ENCODE measurements at places on chromosomes 13 and 19.

GRCh38 chr19:3365836-3366752 lies at the start of gene NFIC:
Gene NFIC (plus strand): TSS chr19:3366583. CDS start chr19:3366637, 54 bp downstream.
- DNase-seq = no peak

DNA sequence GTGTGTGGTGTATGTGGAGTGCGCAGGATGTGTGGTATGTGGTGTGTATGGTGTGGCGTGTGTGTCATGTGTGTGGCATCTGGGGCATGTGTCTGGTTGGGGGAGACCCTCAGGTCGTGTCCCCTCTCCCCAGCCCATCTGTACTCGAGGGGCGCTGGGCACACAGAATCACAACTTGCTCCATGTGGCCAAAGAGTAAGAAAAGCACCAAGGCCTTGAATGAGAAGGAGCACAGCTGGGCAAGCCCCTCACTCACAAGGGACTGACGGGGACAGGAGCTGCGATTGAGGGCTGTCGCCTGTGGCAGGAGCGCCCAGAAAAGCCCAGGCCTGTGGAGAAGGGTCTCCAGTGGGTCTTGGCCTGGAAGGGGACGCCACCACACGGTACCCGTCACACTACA lies 62.8 kb downstream of the PEPD start:
- DNase-seq = no peak

DNA sequence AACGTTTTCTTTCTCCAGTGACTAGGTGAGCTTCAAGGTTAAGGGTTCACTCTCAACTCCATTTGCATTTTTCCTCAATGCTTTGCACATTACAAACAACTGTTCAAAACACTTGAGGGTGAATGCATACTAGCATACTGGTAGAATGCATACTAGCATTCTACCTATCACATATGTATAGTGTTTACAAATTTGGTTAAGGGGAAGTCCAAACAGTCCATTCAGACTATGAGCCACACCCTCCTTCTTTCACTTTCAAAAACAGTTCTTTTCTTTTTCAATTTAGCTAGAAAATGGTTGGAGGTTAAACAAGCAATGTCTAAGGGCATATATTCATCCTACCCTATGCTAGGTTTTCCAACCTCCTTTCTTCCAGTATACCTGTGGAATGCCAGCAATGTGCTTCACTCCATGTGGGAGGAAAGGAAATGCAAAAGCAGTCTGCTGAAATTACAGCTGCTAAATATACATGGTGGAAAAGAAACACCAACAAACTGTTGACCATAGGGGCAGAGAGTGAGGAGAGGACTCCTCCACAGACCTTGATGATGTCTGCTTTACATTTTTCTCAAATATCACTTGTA lies 102.6 kb downstream of the DOCK9 start:
- no peak for DNase-seq

- no peak for DNase-seq
These were observed 431.8 kb upstream of the SGCG start for GRCh38 chr13:22748866-22749577.

DNA sequence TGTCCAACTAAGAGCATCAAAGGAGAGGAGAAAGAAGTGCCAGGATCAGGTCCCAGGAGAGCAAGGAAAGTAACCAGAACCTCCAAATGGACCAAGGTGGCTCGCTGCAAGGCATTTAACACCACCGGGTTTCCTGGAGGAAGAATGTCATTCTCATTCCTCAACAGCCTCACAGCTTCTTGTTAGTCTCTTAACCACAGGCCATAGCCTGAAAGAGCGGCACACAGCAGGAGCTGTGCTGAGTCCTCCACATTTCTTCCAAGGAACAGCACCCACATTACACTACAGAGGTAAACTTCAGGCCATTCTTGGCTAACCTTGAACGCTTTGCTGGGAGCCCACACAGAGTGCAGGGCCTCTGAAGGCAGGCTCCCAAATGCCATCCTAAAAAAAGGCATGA lies 23.6 kb downstream of the DOCK9 start:
- DNase-seq = no peak

DNA sequence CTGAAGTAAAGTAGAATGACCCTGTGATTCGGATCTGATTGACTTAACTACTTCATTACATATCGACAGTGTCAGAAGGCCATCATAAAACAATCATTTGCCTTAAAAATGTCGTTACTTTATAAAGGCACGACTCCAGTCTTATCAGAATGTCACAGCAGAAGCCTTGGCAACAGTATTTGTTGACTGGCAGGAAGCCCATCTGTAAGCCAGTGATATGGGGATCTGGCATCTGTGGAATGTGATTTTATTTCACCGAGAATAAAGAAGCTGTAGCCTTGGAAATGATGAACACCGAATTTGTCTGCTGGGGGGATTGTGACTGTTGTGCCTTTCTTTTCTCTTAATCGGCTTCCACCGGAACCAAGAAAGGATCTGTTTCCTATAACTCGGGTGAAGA lies 362.5 kb downstream of the TDRD3 start:
- no peak for DNase-seq

- DNase-seq = no peak
These were observed 4.9 kb downstream of the PCDH20 start for GRCh38 chr13:61410669-61411297.

GRCh38 chr13:60227158-60227557 lies 63.4 kb upstream of the DIAPH3 start:
- no peak for DNase-seq

- no peak for DNase-seq
These were observed 14.7 kb upstream of the CEACAM6 start for GRCh38 chr19:41740415-41741243.

- no peak for DNase-seq
These were observed 20.3 kb downstream of the FLT1 start for GRCh38 chr13:28474491-28475134.

DNA sequence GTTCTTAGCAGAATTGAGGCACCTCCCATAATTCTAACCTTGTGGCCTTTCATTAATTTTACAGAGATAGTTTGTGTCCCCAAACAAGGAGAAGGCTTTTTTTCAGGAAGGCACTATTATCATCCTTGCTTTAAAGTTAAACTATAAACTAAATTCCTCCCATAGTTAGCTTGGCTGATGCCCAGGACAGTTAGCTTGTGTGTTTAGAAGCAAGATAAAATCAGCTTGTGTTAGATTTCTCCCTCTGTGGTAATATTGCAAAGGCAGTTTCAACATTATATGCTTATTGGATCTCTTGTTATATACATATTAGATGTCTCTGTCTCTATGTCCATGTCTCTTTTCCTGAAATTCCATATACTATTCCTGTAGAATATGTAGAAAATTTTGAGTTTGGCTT lies 342.7 kb downstream of the TBC1D4 start:
- DNase-seq = no peak

GRCh38 chr13:44311011-44311780 lies 62.4 kb upstream of the SERP2 start:
- no peak for DNase-seq

GRCh38 chr13:113022391-113022744 lies 53.4 kb downstream of the MCF2L start:
- DNase-seq = no peak

GRCh38 chr19:41746593-41747227 lies 8.6 kb upstream of the CEACAM6 start:
- peak; percentile 4 for DNase-seq

- DNase-seq = no peak
These were observed 138.2 kb downstream of the SLC7A1 start for GRCh38 chr13:29457299-29457698.

DNA sequence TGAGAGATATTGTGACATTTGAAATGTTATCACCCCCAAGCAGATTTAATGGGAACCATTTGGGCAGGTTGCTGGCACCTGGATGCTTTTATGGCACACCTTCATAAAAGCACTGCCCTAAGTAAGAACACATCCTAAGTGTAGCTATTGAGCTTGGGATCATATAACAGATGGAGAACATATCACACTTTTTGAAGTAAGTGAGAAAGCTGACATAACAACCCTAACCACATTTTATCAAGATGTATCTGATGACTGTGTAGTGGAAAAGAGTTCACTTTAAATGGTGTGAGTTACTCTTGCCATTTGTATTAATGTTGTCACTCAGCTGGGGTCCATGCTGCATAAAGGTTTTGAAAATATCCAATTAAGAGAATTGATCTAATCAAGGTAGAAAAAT lies 287.9 kb downstream of the DCLK1 start:
- DNase-seq = no peak

GRCh38 chr13:45545686-45546409 lies 69.7 kb downstream of the ERICH6B start:
- DNase-seq = no peak

DNA sequence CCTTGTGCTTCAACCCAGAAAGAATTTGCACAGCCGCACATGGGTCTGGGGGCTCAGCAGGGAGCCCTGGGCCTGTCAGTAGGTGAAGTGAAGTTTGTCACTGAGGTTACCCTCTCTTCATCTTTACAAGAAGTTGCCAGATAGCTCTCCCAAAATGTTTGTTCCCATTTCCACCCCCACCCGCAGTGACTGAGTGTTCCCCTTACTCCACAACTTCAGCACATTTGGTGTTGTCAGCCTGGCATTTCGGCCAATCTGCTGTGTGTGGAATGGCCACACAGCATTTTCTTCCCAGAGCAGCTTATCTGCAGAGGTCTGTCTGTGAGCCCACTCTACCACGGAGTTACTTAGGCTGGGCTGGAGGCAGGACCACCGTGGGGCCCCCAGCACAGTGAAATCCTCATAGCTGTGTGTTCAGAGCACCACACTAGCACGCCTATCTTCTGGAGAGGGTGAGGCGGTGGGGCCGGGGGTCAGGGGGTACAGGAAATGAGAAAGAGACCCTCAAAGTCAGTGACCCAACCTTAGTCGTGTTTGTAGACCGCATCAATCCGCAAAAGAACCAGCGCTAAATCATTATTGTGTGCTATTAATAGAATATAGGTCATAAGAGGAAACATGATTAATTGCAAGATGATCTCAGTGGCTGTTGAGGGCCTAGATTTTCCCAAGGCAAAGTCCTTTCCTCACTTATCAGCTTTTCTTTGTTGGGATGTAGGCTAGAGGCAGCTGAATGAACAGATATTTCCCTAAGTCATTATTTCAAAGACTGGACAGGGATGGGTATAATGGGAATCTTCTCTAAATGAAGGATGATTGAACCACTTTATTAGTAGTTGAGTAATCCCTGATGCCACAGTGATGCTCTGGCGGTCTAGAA lies 116.0 kb downstream of the SIPA1L3 start:
- DNase-seq = no peak

GRCh38 chr19:18469069-18469846 lies 31.3 kb upstream of the ISYNA1 start:
- peak; percentile 30 for DNase-seq

- DNase-seq = no peak
These were observed 174.7 kb downstream of the DLEU7 start for GRCh38 chr13:50668691-50669271.

DNA sequence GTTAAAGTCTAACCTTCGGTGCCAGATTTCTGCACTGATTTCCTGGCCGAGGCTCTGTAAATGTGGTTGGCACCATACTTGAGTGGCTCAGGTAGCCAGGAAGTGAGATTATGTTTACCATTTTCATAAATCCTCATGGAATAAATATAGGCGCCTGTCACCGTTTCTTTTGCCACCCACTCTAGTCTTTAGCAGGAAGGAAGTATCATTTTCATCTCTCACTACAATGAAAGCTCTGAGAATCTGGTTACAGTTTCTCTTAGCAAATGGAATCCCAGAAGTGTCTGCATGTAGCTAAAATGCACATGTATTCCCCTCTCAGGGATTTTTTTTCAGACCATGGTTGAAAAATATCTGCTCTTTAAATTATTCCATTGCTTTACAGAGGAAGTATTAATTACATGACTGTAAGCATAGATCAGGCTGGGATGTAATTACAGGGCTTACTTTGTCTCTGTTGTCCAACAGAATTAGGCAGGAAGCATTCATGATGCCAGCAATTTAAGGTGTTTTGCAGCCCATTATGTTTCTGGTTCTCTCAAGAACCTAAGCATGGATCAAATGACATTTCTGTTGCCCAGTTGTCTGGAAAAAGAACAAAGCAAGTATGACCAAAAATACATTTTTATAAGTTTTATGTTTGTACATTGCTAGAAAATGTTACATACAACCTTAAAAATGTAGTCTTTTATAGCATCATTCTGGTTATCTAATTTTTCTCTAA lies 221.7 kb upstream of the SPRY2 start:
- no peak for DNase-seq

- no peak for DNase-seq
These were observed 6.1 kb downstream of the CAPN12 start for GRCh38 chr19:38737921-38738737.

GRCh38 chr19:7550987-7551761 lies 15.7 kb downstream of the PNPLA6 start:
- no peak for DNase-seq

GRCh38 chr13:49297338-49297737 lies 49.6 kb downstream of the CDADC1 start:
- no peak for DNase-seq

GRCh38 chr19:54609356-54609791 lies 15.9 kb downstream of the LILRA1 start:
- DNase-seq = no peak

DNA sequence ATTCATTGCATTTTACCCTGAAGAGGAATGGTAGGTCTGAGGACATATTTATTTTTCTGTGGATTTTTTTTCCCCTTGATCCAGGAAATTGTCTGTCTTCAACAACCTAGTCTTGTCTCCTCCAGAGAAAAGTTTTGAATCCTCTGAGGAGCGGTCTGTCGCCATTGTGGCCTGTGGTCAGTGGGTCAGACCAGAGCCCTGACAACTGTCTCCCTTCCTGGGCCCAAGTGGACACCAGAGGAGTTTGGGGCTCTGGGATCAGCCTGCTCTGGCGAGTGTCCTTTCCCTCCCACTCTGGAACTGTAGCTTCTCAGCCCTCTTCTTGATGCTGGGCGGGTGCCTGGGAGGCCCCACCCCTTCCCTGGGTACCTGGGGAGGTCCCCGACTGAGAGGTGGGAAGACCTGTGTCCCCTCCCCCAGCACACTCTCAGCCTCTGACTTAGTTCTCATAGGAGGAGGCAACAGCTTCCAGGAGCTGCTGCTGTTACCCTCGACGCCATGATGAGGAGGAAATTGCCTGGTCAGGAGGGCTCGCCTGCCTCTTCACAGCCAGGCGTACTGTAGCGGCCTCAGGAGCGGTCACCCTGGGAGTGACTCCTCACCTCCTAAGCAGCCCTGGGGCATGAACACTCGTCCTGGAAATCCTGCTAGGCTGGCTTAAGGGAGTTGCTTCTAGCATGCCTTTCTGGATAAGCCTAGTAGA lies 110.3 kb downstream of the GGACT start:
- DNase-seq = no peak

GRCh38 chr19:13207846-13208671 lies 57.8 kb downstream of the IER2 start:
- peak; percentile 24 for DNase-seq

GRCh38 chr13:46160471-46161066 lies 21.4 kb downstream of the LCP1 start:
- no peak for DNase-seq

- DNase-seq = no peak
These were observed 15.4 kb upstream of the NOP53 start for GRCh38 chr19:47729799-47730520.

DNA sequence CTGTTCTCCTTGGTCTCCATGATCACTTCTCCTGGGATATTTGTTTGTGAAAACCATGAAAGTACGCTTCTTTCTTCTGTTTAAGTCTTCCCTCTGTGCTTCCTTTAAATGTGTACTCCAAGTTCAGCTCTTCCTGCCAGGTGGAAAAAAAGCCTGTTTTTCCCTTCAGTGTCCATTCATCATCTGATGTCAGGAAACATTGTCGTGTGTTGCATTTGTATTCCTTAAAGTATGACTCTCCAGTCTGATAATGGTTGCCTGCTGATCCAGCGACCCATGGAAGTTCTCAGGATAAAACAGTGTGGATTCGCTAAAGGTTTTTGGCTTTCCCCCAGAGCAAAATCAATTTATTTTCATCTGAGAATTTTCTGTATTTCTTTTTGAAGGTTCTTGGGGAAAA lies 22.3 kb downstream of the SACS start:
- no peak for DNase-seq
